Hematopoietic multipotent progenitor cell treated with erythropoietin and hydrocortisone succinate and interleukin-3 and kit ligand, for 17 days (in vitro differentiated cells): ENCODE measurements at places on chromosomes 12 and 14.

GRCh38 chr14:46717211-46717610, 65.6 kb upstream of the RPL10L start:
- DNase-seq = no peak

- no peak for DNase-seq
These were observed 49.5 kb downstream of the SLC2A13 start for GRCh38 chr12:40056373-40056772.

GRCh38 chr12:84435682-84436081, 476.9 kb downstream of the SLC6A15 start:
- no peak for DNase-seq

DNA sequence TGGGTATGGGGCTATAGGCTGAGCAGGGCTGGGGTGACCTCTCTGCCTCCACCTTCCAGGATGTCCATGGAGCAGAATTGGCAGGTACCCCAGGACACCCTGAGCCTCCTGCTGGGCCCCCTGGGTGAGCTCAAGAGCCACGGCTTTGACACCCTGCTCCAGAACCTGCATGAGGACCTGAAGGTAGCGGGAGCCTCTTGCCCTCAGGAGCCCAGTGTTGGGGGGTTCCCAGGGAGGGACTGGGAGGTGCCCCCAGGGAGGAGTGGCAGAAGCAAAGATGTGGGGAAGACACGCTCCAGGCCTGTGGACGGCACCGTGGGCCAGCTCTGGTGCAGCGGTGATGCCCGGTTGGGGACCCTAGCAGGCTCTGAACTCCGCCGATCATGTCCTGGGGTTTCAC, 8.3 kb downstream of the TNFAIP2 start:
- no peak for DNase-seq

DNA sequence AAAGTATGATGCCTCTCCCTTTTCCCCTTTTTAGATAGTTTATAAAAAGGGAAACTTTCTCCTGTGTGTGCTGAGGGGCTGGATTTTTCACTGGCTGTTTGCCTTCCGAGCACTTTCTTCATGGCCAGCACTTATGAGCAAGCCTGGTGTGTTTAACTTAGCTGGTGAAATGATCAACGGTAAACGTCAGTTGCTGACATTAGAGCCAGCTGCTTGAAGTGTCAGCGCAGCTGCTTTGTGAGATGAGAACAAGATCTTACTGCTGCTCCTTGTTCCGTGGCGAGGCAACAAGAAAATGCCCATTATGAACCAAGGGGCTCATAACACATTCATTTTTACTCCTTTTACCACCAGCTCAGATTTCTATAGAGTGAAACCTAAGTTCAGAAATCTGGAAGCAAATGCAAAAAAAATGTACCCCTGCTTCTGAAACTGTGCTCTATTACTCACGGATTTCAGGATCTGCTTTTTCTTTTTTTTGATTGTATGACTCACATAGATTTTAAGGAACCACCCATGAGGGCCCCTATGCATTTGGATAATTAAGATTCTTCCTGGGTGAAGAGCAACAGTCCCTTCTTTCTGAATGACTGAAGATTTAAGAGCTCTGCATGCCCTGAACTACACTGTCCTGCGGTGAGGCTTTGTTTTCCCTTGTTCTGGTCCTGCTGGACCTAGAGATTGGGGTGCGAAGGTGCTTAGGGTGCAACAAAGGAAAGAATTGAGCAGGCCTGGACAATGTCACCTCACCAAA, 74.3 kb upstream of the CPM start:
- DNase-seq = no peak

- no peak for DNase-seq
These were observed 322.9 kb downstream of the TMEM117 start for GRCh38 chr12:44158746-44159145.

- DNase-seq = no peak
These were observed 30.4 kb upstream of the ITPK1 start for GRCh38 chr14:93146119-93146518.

- DNase-seq = no peak
These were observed 42.0 kb upstream of the KRR1 start for GRCh38 chr12:75553398-75553797.

GRCh38 chr14:99656171-99656570, 11.2 kb downstream of the HHIPL1 start:
- no peak for DNase-seq

DNA sequence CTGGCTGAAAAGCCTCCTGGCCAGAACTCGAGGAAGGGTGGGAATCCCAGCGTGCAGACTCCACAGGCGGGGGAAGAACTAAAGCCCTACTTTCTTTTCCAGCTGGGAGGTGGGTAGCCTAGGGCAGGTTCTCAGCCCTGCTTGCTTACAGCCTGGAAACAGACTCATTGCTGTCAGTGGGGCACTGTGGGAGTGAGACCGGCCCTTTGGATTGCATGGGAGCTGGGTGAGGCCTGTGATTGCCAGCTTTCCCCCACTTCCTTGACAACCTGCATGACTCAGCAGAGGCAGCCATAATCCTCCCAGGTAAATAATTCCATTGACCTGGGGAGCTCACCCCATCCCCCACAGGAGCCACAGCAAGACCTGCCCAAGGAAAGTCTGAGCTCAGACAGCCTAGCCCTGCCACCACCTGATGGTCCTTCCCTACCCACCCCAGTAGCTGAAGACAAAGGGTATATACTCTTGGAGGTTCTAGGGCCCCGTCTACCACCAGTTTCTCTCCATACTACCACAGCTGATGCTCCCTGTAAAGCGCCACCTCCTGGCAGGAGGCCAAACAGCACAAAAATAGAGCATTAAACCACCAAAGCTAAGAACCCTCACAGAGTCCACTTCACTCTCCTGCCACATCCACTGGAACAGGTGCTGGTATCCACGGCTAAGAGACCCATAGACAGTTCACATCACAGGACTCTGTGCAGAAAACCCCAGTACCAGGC, 294.1 kb downstream of the SEC23A start:
- DNase-seq = no peak

DNA sequence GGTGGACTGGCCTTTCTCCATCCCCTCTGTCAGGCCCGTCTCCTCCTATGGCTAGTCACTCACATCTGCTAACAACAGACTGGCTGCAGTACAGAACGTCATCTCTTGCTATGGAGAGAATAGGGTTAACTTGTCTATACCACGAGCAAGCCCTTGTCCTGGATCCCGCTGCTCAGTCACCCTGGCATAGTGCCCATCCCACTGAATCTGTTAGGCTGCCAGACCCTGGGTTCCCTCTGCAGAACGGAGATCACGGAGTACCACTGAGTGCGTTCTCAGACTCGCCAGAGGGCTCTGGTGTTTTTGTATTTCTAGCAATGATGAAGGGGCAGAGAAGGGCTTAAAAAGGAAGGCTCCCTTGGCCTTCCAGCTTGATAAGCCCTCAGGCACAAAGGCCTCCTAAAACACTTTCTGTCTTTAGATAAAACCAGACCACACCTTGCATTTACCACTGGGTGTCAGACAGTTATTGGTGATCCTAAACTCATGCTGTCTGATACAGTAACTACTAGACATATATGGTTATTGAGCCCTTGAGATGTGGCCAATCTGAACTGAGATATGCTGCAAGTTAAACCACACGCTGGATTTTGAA, 6.3 kb upstream of the NRIP2 start:
- peak; percentile 15 for DNase-seq

GRCh38 chr14:25400607-25401206, 350.8 kb upstream of the STXBP6 start:
- peak; percentile 10 for DNase-seq

GRCh38 chr12:24929953-24930352, 18.9 kb downstream of the BCAT1 start:
- DNase-seq = no peak

GRCh38 chr12:57813111-57813970, 5.2 kb downstream of the AVIL start:
- DNase-seq = no peak

- DNase-seq = no peak
These were observed 162.5 kb downstream of the PPM1H start for GRCh38 chr12:62772416-62772955.
